ENCODE measurements at places on chromosomes 4 and X.

DNA sequence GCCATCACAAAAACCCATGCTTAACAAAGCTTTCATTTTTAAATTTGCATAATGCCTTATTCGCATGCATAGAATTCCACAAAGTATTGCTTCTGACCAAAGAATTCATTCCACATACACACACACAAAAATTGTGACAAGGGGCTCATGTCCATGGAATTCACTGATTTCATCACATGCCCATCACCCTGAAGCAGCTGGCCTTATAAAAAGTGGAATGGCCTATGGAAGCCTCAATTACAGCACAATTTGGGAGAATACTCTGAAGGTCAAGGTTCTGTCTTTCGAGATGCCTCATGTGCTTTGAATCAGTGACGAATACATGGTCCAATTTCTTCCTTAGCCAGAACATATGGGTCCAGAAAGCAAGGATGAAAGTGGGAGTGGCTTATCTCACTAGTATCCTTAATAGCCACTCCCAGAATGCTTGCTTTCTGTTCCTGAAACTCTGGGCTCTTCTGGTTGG is 165.7 kb downstream of the KDR start:
- no peak for DNase-seq

GRCh38 chrX:139191746-139192385 is 338.7 kb upstream of the F9 start:
- DNase-seq: no peak

DNA sequence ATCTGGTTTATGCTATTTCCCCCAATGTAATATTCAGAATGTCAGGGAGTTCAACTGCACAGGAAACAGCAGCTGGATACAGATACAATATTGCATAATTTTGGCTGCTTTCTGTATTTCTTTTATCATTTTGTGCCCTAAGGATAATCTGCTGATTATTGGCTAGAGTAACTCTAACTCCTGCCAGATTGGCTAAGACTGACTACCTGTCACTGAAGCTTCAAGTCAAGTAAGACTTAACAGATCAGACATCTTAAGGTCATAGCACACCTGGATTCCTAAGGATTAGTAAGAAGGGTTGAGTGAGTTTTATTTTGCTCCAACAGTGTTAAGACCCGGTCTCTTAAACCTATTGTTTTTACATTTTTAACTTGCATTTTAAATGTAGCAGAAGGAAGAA is 136.8 kb downstream of the KLF8 start:
- DNase-seq: no peak

- no peak for DNase-seq
Observed at GRCh38 chrX:24055043-24055356, 244 bp downstream of the EIF2S3 start.

DNA sequence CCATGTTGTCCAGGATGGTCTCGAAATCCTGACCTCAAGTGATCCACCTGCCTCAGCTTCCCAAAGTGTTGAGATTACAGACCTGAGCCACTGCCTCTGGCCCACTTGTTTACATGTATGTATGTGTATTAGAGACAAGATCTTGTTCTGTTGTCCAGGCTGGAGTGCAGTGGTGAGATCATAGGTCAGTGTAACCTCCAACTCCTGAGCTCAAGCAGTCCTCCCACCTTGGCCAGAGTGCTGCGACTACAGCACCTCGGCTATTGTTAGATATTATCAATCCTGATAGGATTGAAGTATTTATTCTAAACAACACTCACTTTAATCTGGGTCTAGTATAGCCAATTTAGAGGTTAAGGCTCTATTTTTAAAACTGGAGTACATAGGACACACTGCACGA is 36.0 kb downstream of the PAGE1 start:
- DNase-seq: no peak

- no peak for DNase-seq
Observed at GRCh38 chr4:154406018-154406795, 85.4 kb downstream of the DCHS2 start.

DNA sequence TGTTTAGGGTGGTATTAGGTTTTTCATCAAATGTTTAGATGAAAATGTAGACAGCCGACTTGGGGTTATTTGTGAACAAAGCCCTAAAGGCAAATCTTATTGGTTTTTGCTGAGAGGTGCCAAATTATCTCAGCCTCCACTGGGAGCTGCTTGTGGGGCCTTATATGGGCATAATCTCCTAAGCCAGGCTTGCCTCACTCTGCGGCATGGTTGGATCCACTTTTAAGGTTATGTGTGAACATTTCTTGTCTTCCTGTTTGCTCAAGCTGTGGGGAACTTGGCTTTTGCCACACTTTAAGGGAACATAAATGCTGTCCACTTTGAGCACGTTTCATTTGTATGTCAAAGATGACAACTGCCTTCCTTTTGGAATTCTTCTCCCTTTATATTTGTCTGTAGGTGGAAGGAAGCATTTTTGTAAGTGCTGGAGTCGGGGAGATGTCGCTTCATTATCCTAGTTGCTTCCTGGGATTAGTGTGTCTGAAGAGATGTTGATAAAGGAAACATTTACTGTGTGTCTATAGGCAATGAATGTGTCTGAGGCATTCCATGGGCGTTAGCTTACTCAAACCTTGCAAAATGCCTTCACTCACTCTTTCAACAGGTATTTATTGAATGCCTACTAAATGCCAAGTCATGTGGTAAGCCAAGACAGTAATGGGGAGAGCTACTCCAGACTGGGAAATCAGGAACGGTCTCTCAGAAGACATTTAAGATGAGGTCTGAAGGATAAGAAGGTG is 78.3 kb downstream of the SLC9A6 start:
- DNase-seq: no peak

DNA sequence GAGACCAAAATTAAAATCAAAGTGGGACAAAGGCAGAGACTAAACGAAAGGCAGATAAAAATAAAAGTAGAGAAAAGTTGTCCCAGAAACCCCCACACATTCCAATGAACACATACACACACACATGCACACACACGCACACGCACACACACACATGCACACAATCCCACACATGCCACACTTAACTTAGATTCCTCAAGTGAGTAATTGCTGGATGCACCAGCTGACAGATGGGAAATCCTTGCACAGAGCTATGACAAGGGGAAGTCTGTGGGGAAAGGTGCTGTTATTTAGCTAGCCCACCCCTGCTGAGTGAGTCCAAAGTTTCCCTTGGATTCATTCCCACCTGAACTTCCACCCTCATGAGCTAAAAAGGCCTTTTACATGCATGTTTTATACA is 233.9 kb downstream of the RAB28 start:
- no peak for DNase-seq

DNA sequence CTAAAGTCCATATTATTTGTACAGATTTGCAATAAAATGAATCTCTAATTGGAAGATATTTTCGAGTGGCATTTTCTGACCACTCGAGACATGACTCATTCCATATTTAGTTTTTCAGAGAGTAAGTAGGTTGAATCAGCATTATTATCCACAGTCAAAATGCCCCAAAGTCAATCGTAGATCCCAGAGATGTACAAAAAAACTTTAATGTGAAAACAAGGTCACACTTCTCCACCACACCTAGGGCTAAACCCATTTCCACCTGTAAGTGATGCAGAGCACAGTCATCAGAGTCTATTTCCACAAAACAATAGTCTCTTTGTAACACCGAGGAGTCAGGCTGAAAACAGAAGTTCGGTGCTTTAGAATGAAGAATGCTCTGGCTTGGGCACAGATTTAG is 117.1 kb upstream of the TENM3 start:
- no peak for DNase-seq

- DNase-seq: no peak
Observed at GRCh38 chr4:8547912-8548730, 32.1 kb upstream of the GPR78 start.

DNA sequence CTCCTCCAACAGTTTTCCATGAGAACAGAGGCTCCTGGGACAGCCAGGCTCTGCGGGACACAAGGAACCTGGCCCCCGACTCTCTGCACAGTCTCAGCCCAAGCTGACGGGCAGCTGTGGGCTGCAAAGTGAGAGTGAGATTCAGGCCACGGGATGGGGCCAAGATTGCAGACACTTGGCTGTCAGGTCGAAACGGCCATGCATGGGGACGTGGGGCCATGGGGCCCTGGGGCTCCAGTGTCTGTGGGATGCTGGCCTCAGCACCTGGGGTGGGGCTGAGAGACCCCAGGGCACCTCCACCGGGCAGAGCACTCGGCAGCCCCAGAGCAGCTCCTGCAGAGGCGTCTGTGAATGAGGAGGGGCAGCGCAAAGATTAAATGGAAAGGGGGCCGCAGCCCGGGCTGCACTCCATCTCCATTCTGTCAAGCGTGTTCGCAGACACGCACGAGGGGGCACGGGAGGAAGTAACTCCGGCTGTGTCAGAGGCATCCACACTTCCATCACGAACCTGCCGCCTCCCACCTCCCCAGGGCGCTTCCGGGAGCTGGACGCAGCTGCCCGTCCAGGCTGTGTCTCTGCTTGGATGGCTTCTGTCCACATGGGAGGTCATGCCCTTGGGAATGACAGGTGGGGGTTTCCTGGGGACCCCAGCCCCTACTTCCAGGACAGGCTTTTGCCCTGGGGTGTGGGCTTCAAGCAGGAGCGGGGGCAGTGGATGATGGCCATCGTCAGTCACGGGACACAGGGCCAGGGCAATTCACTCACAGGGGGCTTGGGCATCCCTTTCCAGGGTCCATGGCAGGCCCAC is 82.8 kb upstream of the NKX1-1 start:
- DNase-seq: no peak

GRCh38 chr4:78864405-78865024 is 74.7 kb downstream of the PAQR3 start:
- DNase-seq: no peak

DNA sequence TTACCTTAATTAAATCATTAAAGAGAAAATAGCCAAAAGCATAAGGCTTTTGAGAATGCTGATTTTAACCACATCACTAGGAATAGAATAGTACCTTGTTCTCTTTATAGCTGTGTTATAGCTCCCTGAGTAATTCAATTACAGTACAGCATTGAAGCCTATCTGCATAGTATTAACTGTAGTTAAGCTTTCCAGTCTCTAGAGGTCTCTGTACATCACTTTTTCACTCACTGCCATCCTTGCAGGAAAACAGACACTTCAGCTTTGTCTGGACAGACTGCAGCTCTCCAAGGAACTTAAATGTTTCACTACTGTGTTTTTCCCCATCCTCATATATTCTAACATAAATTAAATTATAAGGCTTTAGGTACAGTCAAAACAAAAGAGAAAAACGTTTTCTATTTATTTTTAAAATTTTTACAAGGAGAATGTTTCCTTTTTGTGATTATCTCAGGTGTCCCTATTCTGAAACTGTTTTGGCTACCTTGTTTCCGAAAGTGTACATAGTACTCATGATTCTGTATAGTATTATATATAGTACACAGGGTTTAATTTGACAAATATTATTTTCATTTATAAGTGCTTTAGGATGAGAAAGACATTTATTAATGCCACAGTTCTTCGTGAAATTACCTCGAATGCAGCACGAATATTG is 407.9 kb downstream of the PCDH18 start:
- DNase-seq: no peak

DNA sequence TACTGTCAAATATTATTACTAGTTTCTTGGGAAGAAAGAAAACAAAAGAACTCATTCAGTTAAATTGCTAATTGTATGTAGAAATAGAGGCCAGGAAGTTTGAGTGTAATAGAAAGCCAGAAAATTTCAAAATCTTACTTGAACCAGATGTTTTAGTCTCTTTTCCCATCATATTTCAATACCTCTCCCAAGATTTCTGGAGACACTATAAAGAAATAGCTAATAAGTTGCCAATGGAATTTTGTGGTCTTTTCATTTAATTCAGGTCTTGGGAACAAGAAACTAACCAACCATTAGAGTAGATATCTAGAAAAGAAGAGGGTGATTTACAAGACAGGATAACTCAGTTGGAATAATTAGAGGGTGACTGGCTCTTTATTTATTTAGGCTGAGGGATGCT is 112.2 kb downstream of the AGTR2 start:
- DNase-seq: no peak

DNA sequence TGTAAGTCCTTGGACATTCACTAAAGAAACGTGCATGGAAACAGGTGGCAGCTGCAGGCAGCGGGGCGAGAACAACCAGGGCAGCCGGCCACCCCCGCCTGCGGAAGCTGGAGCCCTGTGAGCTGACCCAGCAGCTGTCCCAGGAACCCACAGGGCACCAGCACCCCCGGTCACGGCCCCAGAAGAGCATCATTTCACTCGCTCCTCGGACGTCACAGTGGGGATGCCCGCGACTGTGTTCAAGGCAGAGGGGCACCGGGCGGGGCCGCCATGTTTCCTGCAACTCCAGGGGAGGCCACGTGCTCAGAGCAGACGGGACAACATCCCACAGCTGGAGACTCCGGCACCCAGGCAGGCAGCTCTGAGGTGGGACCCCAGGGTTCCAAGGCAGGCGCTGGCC is 45.0 kb upstream of the CPLX1 start:
- DNase-seq: no peak

DNA sequence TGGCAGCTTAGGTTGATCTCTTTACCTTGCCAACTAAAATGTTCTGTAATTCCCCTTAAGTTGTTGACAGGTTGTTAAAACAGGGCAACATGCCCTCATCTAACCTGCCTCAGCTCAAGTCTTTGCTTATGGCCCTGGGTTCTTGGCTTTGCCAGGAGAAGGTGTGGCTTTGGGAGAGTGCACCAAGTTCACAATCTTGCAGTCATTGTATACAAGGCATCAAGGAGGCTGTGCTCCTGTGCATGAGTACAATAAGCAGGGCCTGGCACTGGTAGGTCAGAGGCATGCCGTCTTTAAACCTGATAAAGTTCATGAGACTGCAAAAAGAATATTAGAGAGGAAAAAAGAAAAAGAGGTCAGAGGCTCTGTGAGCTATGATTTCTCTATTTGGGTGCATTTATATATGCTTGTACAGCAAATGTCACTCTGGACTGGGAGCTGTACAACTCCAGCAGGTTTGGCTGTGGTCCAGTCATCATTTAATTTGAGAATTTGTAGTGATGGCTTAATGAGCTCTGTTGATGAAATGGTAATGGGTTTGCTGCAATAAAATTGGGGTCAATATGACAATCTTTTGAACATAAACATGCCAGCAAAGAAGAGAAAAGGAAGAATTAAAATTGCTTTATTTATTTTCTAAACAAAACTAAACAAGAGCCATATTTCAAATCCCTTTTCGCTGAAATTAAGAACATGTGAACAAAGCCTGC is 30.3 kb downstream of the AREG start:
- DNase-seq: no peak

- no peak for DNase-seq
Observed at GRCh38 chr4:7323872-7324650, 110.7 kb downstream of the PSAPL1 start.

DNA sequence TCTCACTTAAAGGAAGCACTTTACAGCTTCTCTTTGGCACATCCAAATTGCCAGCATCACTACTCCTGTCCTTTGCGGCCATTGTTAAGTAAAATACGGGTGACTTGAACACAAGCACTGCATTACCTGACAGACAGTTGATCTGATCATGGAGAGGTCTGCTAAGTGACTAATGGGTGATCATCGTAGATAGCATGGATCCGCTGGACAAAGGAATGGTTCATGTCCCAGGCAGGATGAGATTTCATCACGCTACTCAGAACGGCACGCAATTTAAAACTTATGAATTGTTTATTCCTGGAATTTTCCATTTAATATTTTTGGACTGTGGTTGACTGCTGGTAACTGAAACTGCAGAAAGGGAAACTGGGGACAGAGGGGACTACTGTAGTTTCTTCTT is 94.1 kb downstream of the NEUROG2 start:
- no peak for DNase-seq

GRCh38 chr4:81214144-81214880 is 710 bp downstream of the PRKG2 start:
- no peak for DNase-seq

GRCh38 chr4:148054275-148054674 is 322.4 kb downstream of the ARHGAP10 start:
- DNase-seq: no peak

All from H1 (cell line).